Effector memory CD8-positive, alpha-beta T cell (primary cell): ENCODE measurements at places on chromosomes 3 and 15.

- no peak for DNase-seq
Measured at GRCh38 chr15:71337197-71337845, 222.1 kb downstream of the THSD4 start.

DNA sequence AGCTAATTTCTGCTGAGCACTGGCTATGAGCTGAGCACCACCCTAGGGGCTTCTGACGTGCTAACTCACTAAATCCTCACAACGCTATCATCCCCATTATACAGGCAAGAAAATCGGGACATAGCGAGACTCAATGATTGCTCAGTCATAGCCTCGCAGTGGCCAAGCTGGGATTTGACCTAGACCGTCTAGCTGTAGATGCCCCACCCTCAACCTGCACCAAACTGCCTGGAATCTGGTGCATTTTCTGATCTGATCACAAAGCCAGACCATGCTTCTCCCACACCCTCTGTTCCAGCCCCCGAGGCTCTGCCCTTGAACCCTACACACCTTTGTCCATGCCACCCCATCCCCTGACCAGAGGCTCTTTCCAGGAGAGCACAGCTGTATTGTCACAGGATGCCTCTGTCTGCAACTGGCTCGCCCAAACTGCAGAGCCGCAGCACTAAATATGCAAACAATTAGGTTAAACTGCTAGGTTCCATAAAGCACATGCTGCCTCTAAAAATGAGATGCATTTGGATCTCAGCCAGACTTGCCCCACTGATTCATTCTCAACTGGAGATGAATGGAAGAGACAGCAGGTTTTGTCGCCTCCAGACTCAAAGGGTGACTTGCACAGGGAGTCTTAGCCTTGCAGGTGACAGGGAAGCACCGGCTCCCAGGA, 95.2 kb downstream of the NUP210 start:
- DNase-seq, result no peak

DNA sequence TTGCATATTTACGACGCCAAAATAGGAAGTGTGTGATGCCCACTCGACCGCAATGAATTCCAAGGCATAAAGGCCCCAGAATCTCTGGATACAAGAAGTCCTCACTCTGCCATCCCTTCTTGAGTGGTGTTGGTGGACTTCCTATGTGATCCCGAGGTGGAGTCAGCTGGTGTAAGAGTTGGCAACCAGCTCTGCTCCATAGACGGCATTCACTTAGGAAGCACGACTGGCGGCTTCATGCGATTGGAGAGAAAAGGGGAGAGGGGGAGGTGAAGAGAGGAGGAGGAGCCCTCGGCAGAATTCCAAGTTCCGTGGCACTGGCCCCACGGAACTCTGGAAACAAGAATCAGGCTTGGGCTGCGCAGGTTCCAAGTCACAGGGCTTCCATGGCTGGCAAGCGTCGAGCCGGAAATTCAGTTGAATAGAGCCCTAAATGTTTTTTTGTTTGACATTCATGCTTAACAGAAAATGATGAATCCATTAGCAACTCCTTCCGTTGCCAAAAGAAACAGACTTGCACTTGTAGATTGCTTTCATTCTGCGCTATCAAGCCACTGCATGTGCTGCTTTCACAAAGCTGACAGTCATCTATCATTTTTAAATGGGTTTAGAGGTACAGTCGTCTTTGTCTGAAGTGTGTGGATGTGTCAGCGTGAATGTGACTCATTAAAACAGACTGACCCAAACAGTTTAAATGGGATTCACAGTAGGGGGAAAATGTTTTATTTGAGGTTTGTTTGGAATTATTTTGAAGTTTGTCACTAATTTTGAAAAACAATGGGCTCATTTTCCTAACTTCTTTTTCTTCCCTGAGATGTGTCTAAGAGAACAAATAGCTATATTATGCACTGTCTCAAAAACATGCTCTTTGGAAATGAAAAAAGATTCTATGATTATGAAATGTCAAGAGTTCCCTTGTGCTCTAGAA, 428.3 kb upstream of the ATP11B start:
- DNase-seq, result no peak

GRCh38 chr3:184716622-184717398, 4.9 kb upstream of the MAGEF1 start:
- DNase-seq, result no peak

DNA sequence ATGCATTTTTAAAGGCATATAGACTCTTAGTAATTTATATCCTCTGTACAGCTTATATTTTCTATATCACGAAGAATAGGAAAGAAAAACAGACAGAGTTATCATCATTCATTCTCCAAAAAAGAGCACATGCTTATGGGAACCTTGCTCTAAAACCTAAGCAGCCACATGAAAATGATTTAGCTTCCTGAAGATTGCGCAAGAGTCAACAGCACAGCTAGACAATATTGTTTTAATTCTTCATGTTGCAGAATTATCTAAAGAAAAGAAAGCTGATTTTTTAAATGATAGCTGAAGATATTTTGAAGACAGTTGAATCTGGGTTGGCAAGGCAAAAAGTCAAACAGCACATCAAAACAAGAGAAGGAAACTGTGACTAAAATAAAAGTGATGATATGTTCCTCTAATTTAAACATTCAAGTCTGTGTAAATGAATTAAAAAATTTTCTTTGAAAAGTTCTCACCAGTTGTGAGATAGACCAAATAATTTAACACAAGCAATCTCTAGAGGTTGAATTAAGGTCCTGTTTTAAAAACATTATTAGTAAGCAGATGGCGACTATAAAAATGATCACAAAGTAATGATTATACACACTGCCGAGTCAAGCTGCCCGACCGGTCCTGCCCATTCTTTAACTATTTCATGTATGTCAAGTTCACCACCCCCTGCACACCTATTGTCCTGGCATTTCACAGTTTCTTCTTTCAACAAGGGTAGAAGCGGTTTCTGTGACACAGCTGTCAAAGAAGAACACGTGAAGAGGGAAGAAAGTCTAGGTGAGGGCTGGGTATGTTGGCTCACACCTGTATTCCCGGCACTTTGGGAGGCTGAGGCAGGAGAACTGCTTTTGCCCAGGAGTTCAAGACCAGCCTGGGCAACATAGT, 74.2 kb upstream of the BHLHE40 start:
- DNase-seq, result no peak

GRCh38 chr3:30954426-30954825, 60.0 kb upstream of the GADL1 start:
- DNase-seq, result no peak

DNA sequence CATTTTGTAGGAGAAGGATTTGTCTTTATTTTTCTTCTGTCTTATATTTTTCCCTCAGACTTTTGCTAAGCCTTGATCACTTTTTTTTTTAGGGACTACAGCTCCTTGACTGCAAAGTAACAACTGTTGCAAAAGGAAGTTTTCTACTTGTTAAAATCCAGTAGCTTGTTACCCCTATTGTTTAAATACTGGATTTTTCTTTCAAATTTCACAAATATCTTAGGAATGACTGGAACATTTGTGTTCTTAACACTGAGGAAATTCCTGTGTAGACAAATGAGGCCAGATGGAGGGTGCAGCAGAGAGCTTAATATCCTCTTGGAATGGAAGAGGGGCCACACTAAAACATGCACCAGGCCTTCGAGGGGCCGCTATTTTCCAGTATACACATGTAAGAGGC, 3.2 kb upstream of the PGPEP1L start:
- DNase-seq, result no peak

GRCh38 chr3:25872200-25872877, 82.4 kb downstream of the OXSM start:
- no peak for DNase-seq

DNA sequence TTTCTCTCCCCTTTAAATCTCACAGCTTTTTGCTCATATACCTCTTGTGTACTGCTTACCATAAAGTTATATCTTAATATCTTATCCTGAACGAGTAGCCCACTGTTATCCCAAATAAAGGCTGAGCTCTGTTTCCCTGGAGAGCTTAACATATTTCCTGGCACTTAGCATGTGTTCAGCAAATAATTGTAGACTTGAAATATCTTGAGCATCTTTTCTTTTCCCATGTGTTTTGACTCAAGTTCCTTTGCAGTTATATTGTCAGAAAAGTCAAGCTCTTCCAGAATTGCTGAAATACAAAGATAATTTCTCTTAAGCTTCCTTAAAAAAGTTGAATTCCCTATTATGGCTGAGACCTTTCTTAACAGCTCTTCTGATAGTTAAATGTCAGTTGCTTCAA, 150.5 kb downstream of the LPP start:
- no peak for DNase-seq

- no peak for DNase-seq
Measured at GRCh38 chr3:73510334-73510733, 114.4 kb downstream of the PDZRN3 start.

DNA sequence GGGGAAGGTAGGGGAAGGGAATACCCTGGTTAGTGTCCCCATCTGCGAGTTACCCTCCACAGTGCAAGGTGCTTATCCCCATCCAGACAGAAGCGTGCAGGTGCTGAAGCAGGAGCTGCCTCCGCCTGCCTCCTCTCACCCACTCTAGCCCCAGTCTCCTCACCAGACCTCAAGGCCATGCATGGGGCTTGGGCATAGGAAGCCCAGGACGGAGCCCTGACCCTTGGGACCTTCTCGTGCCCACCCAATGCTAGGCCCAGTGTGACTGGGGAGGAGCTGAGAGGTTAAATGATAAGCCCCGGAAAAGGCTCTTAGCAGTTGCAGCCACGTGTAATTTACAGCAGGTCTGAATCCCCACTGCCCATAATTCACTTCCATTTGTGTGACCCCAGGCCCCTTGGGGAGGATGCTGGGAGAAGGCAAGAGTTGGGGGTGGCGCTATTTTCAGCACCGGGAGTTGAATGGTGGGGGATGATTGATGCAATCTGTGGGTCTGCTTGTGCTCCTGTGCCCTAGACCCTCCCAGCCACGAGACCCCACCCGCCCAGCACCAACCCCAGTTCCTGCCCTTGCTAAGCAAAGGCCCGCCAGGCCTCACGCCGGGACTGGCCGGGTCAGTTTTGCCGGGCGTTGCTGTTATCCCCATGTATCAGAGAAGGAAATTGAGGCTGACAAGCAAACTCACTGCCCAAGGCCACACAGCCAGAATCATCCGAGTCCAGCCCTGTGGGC, 14.5 kb upstream of the PLXND1 start:
- DNase-seq, result no peak

DNA sequence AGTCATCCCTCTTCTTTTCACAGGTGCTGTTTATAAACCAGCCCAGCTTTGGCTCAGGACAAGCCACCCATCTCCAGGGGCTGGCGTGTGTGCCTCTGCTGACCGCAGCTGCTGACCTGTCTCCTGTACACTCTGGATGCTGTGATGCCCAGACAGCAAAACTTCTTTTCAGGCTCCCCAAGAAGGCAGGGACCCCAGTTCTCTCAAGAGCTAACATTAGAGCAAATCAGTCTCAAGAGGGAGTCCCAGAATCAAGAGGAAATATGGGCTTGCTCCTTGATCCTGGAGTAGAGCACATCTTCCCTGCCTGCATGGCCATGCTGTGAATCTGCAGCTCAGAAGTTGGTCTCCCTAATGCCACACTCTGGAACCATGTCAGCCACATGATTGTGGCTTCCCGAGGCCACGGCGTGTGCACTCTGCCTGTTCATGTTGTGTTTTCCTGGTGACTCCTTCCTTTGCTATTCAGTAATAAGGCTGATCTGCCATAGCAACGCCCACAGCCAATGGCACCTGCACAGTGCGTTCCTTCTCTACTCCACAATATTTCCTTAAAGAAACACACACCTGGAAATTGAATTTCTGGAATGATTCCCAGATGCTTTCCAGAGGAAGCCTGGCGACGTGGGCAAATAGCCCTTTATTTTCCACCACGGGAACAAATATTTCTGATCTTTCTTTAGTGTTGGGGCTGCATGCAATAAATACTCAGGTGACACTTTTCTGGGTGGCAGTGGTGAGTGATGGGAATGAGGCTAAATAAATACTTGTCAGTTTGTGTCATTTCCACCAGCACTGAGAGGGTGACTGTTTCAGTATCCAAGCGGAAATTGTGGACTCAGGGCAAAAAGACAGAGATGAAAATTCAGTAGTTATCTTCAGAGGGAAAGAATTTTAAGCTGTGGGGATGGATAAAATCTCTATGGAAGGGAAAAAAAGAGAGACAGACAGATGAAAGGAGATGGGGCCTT, 21.9 kb upstream of the THSD4 start:
- DNase-seq, result no peak

DNA sequence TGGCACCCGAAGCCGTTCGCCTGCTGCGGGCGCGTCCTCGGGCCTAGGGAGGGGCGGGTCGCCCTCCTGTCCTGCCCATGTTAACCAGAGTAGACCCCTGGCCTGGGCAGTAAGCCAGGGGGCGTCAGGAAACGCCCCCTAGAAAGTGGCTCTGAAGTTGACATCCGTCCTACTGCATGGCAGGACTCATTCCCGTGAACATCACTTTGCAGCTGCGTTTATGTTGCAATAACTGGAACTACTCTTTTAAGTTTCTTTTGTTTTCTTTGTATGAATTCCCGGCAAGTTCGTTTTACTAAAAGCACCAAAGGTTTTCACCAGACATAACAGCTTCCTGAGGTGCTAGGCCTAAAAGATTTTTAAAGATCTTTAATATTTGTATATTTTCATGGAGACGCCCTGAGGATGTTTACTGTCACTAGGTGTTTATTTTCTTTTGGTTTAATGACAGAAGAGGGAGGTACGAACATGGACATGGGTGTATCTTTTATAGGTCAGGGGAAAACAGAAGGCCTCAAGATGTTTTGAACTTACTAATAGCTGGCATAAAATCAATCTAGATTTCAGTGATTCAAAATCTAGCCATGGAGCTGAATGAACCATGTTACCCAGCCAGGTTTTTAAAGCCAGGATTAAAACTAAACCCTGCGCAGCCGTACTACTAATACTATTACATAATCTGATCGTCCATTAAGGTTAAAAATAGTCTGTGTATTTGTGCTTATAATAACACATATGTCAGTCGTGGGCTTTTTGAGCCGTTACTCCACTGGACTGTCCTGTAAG, 1.0 kb downstream of the C15orf61 start:
- DNase-seq, result no peak

GRCh38 chr3:152058856-152059255, 185.4 kb downstream of the SUCNR1 start:
- DNase-seq, result no peak

DNA sequence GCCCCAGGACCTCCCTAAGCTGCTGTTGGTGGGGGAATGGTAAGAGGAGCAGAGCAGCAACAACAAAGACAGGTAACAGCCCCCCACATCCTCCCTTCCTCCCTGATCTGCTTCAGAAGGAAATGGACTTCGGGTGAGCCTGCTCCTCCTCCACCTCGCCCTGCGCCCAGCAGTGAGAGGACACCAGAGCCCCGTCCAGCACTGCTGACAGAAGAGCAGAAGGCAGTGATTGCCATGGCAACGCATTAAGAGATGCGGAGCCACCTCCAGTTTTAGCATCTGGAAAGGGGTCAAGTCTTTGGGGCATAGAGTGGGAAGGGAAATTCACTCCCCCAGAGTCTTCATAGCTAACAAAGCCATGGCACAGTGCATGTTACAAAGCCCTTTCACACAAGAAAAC, 77.6 kb upstream of the HRH1 start:
- no peak for DNase-seq
